ENCODE measurements at places on chromosomes 7 and 10.

- DNase-seq: no peak
Measured at GRCh38 chr7:77310982-77311381, 105.2 kb downstream of the GSAP start.

DNA sequence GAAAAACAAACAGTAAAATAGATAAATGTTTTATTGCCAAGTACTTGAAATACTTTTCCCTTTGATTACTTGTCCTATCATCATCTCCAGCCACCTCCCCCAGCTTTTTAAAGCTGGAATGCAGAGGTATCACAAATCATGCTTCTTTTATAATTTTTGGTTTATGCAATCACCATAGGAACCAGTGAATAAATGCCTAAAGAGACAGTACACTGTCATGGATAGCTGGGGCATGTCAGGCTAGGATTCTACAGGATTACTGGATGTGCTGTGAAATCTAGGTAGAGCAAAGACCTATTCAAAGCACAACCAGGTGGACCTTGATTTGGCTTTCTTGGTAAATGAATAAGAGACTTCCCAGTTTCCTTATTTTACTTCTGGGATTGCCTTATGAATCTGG lies 158.6 kb downstream of the ELAPOR2 start:
- no peak for DNase-seq

DNA sequence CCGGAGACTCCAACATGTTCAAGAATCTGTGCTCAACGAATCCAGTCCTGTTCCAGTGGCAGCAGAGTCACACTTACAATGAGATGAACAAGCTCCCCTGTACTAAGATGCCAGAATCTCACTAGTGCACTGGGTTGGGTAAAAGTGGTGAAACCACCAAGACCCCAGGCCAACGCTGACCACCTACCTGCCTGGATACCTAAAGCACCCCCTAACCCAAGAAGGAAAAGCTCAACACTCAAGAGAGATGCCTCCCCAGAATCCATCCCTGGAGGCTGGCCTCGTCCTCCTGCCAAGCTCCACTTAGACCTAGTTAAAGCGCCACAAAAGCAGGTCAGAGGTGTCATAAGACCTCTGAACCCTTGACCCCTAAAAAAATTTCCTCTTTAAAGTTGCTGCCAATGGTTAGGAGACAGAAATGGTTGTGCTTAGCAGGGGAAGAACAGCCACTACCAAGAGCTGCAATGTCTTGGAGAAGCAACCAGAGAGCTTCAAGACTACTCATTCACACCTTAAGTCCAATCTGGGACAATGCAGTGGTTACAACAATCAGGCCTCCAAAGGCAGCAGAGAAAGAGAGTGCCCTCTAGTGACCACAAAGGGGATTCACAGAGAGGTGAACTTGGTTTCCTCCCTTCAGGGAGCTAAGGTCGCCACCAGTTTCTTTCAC lies 94.6 kb upstream of the MACROH2A2 start:
- DNase-seq: no peak

- no peak for DNase-seq
Measured at GRCh38 chr7:12080006-12080405, 131.1 kb upstream of the TMEM106B start.

- DNase-seq: no peak
Measured at GRCh38 chr10:93851169-93851568, 42.6 kb upstream of the SLC35G1 start.
